ENCODE measurements at places on chromosomes 3 and 15. TPM values are rescaled to one million over a fixed set of nuclear protein-coding genes. Genes with fewer than 3 reads are reported as not detected.

BNC1 gene
- not detected for total RNA-seq

ARGFX gene
- total RNA-seq: not detected

SLC22A13 gene
- total RNA-seq: not detected

GRCh38 chr3:165254812-165255211 is 58.6 kb upstream of the SLITRK3 start:
- DNase-seq: no peak

- DNase-seq: no peak
Measured at GRCh38 chr3:7385635-7386034, 524.7 kb downstream of the GRM7 start.

DNA sequence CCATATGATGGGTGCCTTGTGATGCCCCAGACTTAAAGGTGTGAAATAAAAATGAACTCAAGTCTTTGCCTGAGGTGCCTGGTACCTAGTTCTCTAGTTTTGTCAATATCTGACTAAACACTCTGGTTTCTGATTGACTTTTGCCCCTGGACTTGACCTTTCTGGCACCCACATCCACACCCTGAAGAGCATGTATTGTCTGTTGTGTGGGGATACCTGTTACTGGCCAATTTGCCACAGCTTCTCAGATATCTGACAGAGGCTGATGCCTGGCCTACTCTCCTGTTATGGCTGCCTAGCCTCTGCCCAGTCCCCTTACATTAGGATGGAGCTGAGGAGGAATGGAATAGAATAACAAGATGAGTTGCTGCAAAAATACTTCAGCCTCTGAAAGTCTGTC is 3.6 kb downstream of the ZBTB38 start:
- no peak for DNase-seq

- DNase-seq: no peak
Measured at GRCh38 chr3:171358181-171358880, 101.9 kb downstream of the TNIK start.

- no peak for DNase-seq
Measured at GRCh38 chr3:46987743-46988401, 8.4 kb downstream of the NBEAL2 start.
